H1 (cell line): ENCODE measurements at places on chromosomes 4 and X. TPM values are rescaled to one million over a fixed set of nuclear protein-coding genes. Genes with fewer than 3 reads are reported as not detected.

HPSE gene
- 5.0 and 5.4 TPM in 2 replicates for total RNA-seq

- no peak overlapping the region for H3K4me3 ChIP-seq
- no peak overlapping the region for H3K27ac ChIP-seq
- H3K27me3 ChIP-seq: no peaks in the 10 kb centered on the region
- no peaks in the 10 kb centered on the region for H3K4me1 ChIP-seq
- H3K36me3 ChIP-seq: no peaks in the 10 kb centered on the region
These were observed 149.7 kb downstream of the RRAGB start for GRCh38 chrX:55867181-55867651.

DNA sequence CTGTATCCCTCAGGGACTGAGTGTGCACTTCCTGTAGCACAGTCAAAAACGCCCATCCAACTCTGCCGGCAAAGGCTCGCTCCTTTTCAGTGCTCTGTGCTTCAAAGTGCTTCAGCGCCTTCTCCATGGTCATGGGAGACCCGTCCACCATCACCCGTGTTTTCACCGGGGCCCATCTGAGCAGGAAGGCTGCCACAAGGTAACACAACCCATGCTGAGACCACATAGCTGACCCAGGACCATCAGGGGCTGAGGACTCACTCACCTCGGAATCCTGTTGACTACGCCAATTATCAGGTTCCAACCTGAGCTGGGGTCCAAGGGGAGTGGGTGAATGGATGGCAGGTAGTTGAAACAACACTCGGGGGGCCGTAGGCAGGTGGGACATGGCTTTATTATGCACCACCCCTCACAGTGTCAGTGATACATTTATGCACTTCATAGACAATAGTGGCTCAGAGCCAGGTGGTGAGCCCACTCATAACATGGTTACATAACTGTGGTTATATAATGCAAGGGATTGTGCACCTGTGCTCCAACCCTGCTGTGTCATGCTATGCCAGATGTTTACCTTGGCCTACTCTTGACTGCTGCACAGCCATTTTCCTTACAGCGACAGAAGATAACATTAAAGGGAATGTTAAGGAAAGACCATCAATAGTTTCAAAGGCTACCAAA lies 227.8 kb downstream of the ADGRL3 start:
- no peak overlapping the region for H3K27ac ChIP-seq
- no peaks in the 10 kb centered on the region for H3K4me1 ChIP-seq
- no peak for DNase-seq
- H3K27me3 ChIP-seq: no peaks in the 10 kb centered on the region

DNA sequence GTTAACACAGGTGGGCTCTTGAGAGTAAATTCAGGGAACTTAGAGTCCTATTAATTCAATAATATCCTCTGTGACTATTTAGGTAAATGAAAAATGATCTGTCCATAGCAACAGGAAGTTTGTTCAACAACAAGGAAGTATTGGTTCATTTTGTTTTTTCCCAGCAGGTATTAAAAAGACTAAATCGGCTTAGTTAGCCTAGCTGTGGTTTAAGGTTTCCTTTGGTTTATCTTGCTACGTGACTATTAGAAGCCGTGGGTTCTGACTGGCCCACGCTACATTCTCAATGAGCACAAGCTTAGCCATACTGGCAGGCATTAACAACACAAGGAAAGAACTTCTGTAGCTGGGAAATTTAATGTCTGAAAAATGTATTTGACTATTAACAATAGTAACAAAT lies 168.8 kb upstream of the HS3ST1 start:
- H3K36me3 ChIP-seq: no peaks in the 10 kb centered on the region
- H3K4me1 ChIP-seq: no peaks in the 10 kb centered on the region
- no peak for DNase-seq
- H3K27ac ChIP-seq: no peak overlapping the region
- H3K4me3 ChIP-seq: no peak overlapping the region

SCFD2 gene
- 8.8 and 10.2 TPM in 2 replicates for total RNA-seq

- H3K36me3 ChIP-seq: no peaks in the 10 kb centered on the region
- no peaks in the 10 kb centered on the region for H3K27me3 ChIP-seq
- H3K4me1 ChIP-seq: peaks cover under 1% of the 10 kb centered on the region; the same call in 1 of the 2 replicates
These were observed 72.4 kb downstream of the PALLD start for GRCh38 chr4:168569066-168569930.

HAUS7 gene
- total RNA-seq: 53.4 and 54.0 TPM in 2 replicates

- no peaks in the 10 kb centered on the region for H3K36me3 ChIP-seq
- no peak overlapping the region for H3K4me3 ChIP-seq
- no peak overlapping the region for H3K27ac ChIP-seq
- no peaks in the 10 kb centered on the region for H3K27me3 ChIP-seq
- no peak for DNase-seq
These were observed 78.6 kb upstream of the RAPGEF2 start for GRCh38 chr4:159024266-159024665.

GRCh38 chr4:11599064-11599463 lies 170.4 kb upstream of the HS3ST1 start:
- no peak overlapping the region for H3K27ac ChIP-seq
- H3K4me1 ChIP-seq: no peaks in the 10 kb centered on the region
- no peak for DNase-seq
- H3K4me3 ChIP-seq: no peak overlapping the region
- H3K27me3 ChIP-seq: no peaks in the 10 kb centered on the region

GRCh38 chr4:168846414-168846813 lies 163.6 kb downstream of the CBR4 start:
- H3K27me3 ChIP-seq: no peaks in the 10 kb centered on the region
- peaks cover 14% of the 10 kb centered on the region for H3K4me1 ChIP-seq
- H3K4me3 ChIP-seq: peak overlapping the region; percentile 29; the same call in 1 of the 2 replicates
- no peak overlapping the region for H3K27ac ChIP-seq

DNA sequence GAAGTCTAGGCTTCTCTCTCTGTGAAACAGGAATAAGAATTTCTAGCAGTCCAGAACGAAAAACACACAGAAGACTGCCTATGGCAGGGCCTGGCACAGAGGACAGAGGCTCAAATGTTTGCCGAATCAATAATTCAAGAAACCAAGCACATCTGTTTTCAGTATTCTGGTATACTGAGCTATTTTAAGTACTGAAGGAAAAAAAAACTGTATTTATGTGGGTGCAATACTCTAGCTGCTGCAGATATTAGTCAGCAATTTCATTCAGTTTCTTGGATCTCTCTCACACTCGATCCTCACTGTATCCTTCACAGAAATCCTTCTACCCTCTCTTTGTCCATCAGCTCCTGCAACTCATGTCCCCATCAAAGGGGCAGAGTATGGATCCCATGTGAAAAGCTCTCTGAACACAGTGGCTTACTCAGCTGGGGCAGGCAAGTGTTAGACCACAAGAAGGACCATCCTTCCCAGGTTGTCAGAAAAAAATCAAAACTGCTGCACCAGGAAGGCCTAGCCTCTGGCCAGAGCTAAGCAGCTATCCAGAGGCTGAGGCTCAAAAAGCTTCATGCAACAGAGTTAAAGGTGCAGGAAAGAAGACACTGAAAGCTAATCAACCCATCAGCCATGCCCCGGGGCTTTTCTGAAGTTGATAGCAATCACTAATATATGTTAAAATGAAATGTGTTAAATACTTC lies 9.1 kb upstream of the USO1 start:
- H3K27me3 ChIP-seq: no peaks in the 10 kb centered on the region
- no peaks in the 10 kb centered on the region for H3K4me1 ChIP-seq
- peak; percentile 41 for DNase-seq
- H3K27ac ChIP-seq: no peak overlapping the region

- H3K4me1 ChIP-seq: no peaks in the 10 kb centered on the region
- H3K4me3 ChIP-seq: no peak overlapping the region
- DNase-seq: no peak
- no peaks in the 10 kb centered on the region for H3K36me3 ChIP-seq
- H3K27ac ChIP-seq: no peak overlapping the region
These were observed 329.9 kb downstream of the NAF1 start for GRCh38 chr4:162836773-162837172.

FAT1 gene
- 137 and 144 TPM in 2 replicates for total RNA-seq

- no peaks in the 10 kb centered on the region for H3K36me3 ChIP-seq
- H3K4me1 ChIP-seq: no peaks in the 10 kb centered on the region
- no peak overlapping the region for H3K27ac ChIP-seq
- DNase-seq: no peak
- H3K4me3 ChIP-seq: no peak overlapping the region
These were observed 234.7 kb downstream of the DKK2 start for GRCh38 chr4:106801386-106801785.

ARHGEF38 gene
- total RNA-seq: not detected in 2 replicates

AMER1 gene
- 9.4 and 10.2 TPM in 2 replicates for total RNA-seq

EGF gene
- total RNA-seq: 1.4 and 2.6 TPM in 2 replicates

SSX2B gene
- not detected in 2 replicates for total RNA-seq

GRCh38 chrX:103356858-103357257 lies 552 bp downstream of the TCEAL9 start:
- H3K4me3 ChIP-seq: peak overlapping the region; percentile 82
- peak overlapping the region; percentile 70; the same call in 1 of the 2 replicates for H3K27ac ChIP-seq
- no peaks in the 10 kb centered on the region for H3K4me1 ChIP-seq
- no peak for DNase-seq
- no peaks in the 10 kb centered on the region for H3K27me3 ChIP-seq

DNA sequence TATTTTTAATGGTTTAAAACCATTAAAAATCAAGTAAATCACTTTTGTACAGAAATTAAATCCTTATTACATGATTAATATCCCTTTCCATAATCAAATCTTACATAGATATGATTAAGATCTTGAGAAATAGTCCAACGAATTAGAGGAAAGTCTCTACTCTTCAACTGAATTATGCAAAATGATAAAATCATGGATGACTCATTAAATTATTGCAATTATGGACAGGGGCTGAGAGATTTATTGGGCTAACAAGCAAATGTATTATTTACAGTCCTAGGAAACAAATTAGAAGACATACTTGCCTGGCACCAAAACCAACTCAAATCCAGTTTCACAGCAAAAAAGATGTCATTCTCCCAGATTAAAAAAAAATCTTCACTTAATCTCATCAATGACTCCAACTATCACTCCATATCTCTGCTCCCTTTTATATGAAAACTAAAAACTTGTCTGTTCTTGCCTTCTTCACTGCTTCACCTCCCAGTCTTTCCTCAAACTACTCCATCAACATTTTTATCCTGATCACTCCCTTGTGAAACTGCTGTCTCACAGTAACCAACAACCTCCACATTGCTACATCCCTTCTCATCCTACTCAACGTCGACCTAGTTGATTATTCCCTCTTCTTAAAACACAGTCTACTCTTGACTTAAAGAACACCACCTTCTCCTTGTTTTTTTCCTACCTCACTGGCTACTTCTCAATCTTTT lies 18.4 kb upstream of the DDX60 start:
- H3K36me3 ChIP-seq: no peaks in the 10 kb centered on the region
- no peaks in the 10 kb centered on the region for H3K4me1 ChIP-seq
- no peaks in the 10 kb centered on the region for H3K27me3 ChIP-seq

ACOX3 gene
- total RNA-seq: 9.9 and 10.2 TPM in 2 replicates

- H3K27ac ChIP-seq: no peak overlapping the region
- no peaks in the 10 kb centered on the region for H3K27me3 ChIP-seq
- no peak for DNase-seq
- H3K4me3 ChIP-seq: no peak overlapping the region
These were observed 44.1 kb downstream of the SMIM20 start for GRCh38 chr4:25958110-25958509.

IL21 gene
- total RNA-seq: not detected in 2 replicates

RCHY1 gene
- 39.8 and 44.0 TPM in 2 replicates for total RNA-seq

DNA sequence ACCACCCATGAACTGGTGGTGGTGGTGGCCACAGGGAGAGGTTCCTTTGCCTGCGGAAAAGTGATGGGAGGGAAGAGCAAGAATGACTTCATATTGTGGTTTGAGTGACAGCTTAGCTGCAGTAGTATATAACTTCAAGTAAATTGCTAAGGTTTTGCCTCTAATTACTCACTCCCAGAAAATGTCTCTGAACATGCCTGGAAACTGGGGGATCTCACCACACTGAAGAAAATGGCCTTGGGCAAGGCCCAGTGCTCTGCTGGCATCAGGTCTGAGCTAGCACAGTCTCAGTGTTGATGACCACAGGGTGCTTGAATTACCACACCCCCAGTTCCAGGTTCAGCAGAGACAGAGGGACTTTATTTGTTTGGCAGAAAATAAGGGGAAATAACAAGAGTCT lies 2085.4 kb downstream of the ARAP2 start:
- no peak overlapping the region for H3K27ac ChIP-seq
- H3K36me3 ChIP-seq: no peaks in the 10 kb centered on the region
- no peak for DNase-seq
- no peaks in the 10 kb centered on the region for H3K4me1 ChIP-seq

ARHGAP36 gene
- 0.32 and 0.63 TPM in 2 replicates for total RNA-seq

GRCh38 chr4:168309781-168310180 lies 8.8 kb downstream of the DDX60 start:
- no peaks in the 10 kb centered on the region for H3K36me3 ChIP-seq
- no peak overlapping the region for H3K27ac ChIP-seq
- no peak overlapping the region for H3K4me3 ChIP-seq
- H3K4me1 ChIP-seq: peaks cover 3% of the 10 kb centered on the region
- DNase-seq: no peak
- H3K27me3 ChIP-seq: no peaks in the 10 kb centered on the region

TKTL2 gene
- not detected in 2 replicates for total RNA-seq

DNA sequence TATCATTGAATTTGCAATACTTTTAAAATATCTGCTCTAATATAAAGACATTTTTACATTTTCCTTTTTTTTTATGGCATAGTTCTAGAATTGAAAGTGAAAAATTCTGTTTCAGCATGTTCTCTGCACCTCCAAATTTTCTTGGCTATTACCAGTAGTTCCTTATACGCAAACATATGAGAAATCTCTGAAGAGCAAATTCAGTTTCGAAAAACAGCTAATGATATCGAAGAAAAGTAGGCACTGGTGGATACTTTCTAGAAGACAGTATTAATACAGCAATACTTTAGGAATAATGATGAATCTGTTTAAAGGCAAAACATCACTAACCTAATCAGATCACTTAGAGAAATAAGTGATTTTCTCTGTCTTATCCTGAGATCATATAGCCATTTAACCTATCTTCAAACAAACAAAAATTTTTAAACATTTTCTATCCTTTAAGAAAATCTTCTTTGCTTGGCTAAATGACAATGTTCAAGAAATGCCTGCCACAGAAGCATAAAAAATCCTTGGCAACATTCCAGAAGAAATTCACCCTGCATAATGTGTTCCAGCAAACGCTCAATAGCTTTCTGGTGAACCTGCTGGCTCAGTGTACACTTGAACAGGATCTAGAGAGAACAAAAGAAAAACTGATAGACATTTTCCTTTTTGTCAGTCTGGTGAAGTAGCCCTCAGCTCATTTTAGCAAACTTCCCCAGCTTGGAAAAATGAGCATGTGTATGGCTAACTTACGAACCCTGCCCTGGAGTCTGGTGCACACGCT lies 51.2 kb upstream of the KLF3 start:
- DNase-seq: no peak
- no peaks in the 10 kb centered on the region for H3K4me1 ChIP-seq
- no peak overlapping the region for H3K27ac ChIP-seq
- H3K27me3 ChIP-seq: no peaks in the 10 kb centered on the region
- H3K4me3 ChIP-seq: no peak overlapping the region
- no peaks in the 10 kb centered on the region for H3K36me3 ChIP-seq

DNA sequence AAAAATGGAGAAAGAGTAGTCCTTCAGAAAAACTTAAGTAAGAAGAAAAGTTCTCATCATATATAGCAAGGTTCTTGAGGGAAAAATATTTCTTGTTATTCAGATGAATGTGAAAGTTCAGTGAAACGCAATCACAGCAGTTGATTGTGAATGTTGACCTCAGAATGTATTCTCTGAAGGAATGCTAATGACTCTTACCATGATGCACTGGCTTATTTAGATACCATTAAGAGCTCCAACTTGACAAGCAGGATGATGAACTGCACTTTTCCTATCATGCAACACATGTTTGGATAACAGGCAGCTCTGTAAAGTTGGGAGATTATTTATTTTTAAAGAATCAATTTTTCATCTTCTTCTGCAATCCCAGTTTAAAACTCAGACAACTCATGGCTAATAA lies 115.5 kb upstream of the MYOZ2 start:
- H3K27me3 ChIP-seq: no peaks in the 10 kb centered on the region
- H3K4me1 ChIP-seq: no peaks in the 10 kb centered on the region
- no peak for DNase-seq
- H3K4me3 ChIP-seq: no peak overlapping the region
- H3K36me3 ChIP-seq: no peaks in the 10 kb centered on the region

- no peak overlapping the region for H3K27ac ChIP-seq
- no peaks in the 10 kb centered on the region for H3K27me3 ChIP-seq
- no peak overlapping the region for H3K4me3 ChIP-seq
These were observed 10.5 kb downstream of the SEPTIN11 start for GRCh38 chr4:76960014-76960413.
